NCI-H187 (cell line): ENCODE measurements at places on chromosomes 12 and 14.

DNA sequence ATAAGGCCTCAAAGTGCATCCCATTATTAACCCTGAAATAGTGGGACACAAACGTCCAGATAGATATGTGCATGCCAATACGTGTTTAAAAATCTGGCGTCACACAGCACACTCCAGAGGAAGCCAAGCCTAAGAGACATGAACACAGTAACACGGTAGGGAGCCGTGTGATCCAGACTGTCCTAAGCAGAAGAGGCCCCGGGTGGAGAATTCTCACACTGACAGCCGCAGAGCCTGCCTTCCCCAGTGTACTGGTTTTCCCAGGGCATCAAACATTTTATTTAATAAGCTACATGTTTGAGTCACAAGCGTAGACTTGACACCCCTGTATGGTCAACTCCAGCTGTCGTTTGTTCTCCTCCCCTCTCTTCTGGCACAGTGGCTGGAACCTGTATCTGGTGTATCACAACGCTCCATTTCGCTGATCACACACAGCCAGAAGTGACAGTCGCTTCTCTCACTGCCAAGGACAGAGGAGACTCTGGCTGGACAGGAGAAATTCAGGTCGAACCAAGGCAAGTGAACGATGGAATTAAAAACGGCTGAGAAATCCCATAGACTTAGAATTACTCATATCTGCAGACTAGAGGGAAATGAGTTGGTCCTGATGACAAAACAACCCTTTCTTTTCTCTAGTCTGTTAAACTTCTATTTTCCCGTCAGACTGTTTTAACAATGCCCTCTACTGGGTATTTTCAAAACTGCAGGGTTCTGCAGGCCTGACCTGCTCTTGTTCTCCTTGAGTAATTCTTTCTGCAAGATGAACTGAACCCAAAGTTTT is 359.9 kb downstream of the RGS6 start:
- peak; percentile 39 for DNase-seq

DNA sequence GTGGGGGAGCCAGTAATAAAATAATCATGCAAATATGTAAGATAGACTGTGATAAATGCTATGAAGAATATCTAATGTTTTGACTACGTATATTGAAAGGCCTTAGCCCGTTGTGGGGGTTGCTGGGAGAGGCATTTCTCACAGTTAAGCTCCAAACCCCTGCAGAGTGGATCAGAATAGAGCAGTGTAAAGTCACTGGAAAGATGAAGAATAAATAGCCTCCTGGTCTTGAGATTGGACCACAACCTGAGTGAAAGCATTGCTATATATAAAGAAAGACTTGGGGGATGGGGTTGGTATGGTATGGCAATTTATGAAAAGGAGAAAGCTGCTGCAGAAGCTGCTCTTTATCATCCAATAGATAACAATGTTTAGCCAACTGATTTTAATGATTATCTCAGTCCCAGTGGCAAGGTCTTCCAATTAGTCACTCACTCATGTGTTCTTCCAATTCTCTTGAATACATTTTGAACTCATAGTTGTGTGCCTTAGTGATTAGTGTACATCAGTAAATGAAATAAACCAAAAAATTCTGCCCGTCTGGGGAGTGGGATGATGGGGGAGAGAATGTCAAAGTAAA is 10.2 kb downstream of the PLEKHA5 start:
- no peak for DNase-seq

DNA sequence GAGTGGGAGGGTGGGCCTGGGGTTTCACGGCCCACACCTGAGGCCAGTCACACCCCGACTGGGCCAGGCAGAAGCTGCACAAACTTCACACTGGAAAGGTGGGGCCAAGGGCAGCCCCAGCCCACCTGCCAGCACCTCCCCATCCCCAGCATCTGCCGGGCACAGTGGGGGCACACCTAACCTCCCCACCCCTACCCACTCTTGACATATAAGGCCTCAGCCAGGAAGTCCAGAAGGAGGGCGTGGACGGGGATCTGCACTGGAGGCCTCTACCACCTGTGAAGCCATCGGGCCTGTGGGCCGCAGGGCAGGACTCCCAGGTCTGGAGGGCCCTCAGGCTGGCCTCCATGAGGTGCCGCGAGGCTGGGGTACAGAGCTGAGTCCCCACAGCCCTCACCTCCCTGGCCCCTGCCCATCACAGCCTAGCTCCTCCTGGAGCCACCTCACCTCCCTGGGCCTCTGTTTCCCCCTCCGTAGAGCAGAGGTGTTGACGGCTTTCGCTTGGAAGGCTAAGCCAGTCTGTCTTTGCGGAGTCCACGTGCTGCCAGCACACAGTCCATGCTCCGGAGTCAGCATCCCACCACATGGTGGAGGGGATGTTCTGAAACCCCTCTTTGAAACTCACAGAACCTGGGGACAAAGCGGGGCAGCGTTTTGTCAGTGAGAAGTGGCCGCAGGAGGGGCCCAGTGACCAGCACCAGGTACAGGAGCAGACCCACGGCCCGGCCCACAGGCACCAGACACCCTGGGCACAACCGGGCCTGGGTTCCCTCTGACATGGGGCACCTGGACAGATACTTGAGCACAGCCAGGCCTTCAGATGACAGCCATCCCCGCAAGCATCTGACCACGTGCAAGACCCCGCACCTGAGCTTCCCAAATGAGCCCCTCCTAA is 38.2 kb upstream of the INF2 start:
- no peak for DNase-seq

- no peak for DNase-seq
Observed at GRCh38 chr12:58804749-58805148, 115.6 kb downstream of the LRIG3 start.

GRCh38 chr12:103736572-103736971 is 104.5 kb downstream of the NT5DC3 start:
- no peak for DNase-seq

DNA sequence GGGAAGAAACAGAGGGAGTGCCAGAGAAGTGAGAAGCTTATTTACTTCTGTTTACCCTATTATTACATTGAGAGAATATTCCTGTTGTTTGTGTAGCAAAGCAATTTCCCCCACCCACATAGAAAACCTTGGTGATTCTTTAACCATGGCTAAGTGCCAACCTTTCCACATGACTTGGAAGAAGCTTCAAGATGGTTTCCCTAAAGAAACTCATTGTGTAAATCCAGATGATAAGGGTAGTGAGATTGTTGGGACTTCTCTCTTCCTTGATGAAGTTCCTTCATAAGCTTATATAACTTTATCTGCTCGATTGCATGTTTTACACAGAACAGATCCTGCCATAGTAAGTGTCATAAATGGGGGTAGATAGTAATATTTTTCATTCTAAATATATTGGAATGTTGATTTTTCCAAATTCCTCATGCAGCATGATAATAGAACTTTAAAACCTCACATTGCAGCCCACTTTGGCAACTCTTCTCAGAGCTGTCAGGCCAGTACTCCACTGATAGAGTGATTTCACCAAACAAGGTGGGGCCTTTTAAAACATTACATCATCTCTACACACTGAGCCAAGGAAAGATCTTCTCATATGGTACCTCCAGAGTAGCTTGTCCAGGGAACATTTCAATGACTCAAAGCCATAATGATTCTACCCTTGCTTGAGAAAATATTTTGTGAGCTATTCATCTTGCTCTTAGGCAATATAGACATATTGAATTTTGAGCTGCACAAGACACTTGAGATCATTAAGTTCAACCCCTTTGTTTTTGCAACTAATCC is 47.8 kb upstream of the KIF21A start:
- DNase-seq: no peak

DNA sequence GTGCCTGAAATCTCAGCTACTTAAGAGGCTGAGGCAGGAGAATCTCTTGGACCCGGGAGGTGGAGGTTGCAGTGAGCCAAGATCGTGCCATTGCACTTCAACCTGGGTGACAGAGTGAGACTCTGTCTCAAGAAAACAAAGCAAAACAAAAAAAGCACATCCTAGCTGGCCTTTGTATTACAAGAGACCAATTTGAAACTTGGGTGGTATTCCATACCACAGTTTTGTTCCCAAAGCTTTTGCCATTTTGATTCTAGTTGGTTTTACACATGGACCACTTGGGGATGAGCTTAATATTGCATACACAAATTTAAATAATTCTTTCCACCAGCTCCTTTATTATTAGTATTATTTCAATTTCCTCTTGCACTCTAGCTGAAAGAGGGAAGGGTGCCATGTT is 276.9 kb upstream of the SLC16A7 start:
- DNase-seq: no peak

DNA sequence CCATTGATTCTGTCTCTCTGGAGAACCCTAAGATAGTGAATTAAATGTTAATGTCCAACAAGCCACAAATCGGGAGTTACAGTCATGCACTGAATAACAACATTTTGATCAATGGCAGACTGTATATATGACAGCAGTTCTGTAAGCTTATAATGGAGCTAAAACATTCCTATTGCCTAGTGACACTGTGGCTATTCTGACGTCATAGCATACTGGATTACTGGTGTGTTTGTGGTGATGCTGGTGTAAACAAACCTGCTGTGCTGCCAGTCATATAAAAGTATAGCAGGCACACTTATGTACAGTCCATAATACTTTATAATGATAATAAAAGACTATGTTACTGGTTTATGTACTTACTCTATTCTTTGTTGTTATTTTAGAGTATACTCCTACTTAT is 56.7 kb upstream of the BICD1 start:
- DNase-seq: no peak

GRCh38 chr12:20585055-20585625 is 110.0 kb upstream of the SLCO1C1 start:
- no peak for DNase-seq

GRCh38 chr12:51947246-51947996 is 4.1 kb upstream of the ACVR1B start:
- DNase-seq: no peak

DNA sequence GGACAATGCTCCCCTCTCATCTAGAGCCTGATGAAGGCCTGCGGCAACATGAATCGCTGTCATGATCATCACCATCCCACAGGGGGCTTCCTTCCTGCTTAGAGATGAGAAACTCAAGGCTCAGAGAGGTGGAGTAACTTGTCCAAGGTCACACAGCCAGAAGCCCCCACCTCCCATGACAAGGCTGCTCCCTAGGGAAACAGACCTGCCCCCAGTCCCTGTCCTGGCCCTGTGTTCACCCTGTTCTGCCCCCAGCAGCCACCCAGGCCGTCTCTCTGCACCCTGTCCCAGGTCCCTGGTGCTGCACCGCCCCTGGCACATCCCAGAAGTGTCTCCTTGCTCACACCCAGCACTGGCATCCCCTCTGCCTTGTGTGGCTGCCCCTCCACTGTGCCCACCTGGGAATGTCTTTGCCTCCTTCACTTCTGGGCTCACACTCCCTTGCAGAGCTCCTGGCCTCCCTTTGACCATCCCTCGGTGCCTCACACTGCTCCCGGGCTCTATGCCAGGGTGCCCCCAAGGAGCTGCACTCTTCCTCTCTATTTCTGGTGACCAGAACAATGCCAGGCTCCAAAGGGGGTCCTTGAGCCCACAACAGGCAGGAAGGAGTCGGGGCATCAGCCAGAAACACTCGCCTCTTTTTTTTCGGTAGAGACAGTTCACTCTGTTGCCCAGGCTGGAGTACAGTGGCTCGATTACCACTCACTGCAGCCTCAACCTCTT is 70.5 kb downstream of the BCL11B start:
- DNase-seq: no peak

DNA sequence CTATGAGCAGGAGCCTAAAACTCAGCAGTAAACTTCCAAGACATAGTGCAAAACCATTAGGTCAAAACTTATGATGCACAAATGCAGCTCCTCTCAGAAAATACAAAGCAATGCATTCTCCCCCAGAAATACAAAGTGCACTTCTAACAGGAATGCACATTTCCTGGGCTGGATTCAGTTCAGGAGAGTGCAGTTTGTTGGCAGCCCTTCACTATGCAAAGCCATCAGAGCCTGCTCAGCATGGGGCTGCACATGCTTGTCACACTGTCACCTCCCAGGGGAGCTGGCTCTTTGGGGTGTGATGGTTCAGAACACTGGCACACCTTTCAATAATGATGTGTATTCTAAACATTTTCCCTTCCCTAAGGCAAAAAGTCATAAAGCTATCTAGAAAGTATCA is 110.4 kb downstream of the KCNK10 start:
- no peak for DNase-seq

DNA sequence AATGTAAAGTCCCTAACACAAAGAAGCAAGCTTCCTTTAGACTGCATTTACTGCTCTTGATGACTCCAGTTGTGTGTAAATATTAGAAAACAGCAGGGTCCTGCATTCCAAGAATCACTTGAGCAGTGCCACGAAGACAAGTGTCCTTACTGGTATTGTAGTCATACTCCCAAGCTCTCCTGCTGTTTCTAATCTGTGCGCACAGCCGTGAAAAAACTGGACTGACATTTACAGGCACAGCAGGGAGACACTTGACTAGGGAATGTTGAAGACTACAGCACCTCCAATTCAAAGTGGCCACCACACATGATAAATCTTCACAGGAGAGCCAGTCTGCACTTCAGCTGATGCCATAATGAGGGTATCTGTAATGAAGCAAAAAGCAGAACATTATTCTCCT is 91.4 kb downstream of the VRK1 start:
- DNase-seq: peak; percentile 82

- no peak for DNase-seq
Observed at GRCh38 chr14:105073720-105074600, 8.7 kb upstream of the GPR132 start.

- DNase-seq: no peak
Observed at GRCh38 chr12:76300297-76300665, 47.9 kb downstream of the BBS10 start.

GRCh38 chr14:32932914-32933628 is 5.6 kb upstream of the NPAS3 start:
- DNase-seq: no peak

DNA sequence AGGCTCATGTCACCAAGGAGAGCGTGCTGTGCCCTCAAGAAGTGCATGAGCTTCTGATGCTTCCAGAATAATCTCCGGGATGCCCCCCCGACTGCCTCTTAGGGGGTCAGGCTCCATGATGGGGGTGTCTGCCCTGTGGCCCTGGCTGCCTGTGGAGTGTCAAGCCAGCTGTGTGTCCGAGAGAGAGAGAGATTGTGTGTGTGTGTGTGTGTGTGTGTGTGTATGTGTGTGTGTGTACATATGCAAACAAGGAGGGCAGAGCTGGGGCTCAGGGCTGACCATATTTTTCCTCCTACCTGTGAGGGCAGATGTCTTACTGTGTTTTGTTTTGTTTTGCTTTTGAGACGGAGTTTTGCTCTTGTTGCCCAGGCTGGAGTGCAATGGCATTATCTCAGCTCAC is 5.6 kb upstream of the ALDH2 start:
- no peak for DNase-seq

- DNase-seq: no peak
Observed at GRCh38 chr14:70917633-70918032, 10.4 kb downstream of the PCNX1 start.

GRCh38 chr12:53212931-53213330 is 5.9 kb upstream of the ITGB7 start:
- no peak for DNase-seq
